ENCODE measurements at places on chromosomes 5 and 9. TPM values are rescaled to one million over a fixed set of nuclear protein-coding genes. Genes with fewer than 3 reads are reported as not detected.

Gene ZDHHC11
- 3.3 TPM for polyA plus RNA-seq

Gene ZFP2
- 4.6 TPM for polyA plus RNA-seq

Gene ERP44
- polyA plus RNA-seq: 26.4 TPM

Gene TTLL11
- not detected for polyA plus RNA-seq

Gene TMEM232
- 6.6 TPM for polyA plus RNA-seq

Gene GABBR2
- 253 TPM for polyA plus RNA-seq

Gene FGF10
- polyA plus RNA-seq: not detected

Gene KIAA0825
- 9.3 TPM for polyA plus RNA-seq

Gene WNT8A
- not detected for polyA plus RNA-seq

Gene IL13
- polyA plus RNA-seq: not detected

Gene BOD1
- polyA plus RNA-seq: 23.2 TPM

Gene ST6GALNAC4
- polyA plus RNA-seq: 1.7 TPM

Gene PROB1
- not detected for polyA plus RNA-seq

Gene FBP2
- not detected for polyA plus RNA-seq

Gene KIF27
- 5.7 TPM for polyA plus RNA-seq

Gene LMX1B
- polyA plus RNA-seq: not detected

Gene CAPSL
- 0.50 TPM for polyA plus RNA-seq

Gene TAL2
- polyA plus RNA-seq: not detected

Gene GKAP1
- 12.4 TPM for polyA plus RNA-seq

Gene IQGAP2
- 0.44 TPM for polyA plus RNA-seq

Gene DMRTA1
- not detected for polyA plus RNA-seq

Gene TMEM171
- 3.5 TPM for polyA plus RNA-seq

Gene FABP6
- 67.3 TPM for polyA plus RNA-seq

Gene SPATA9
- polyA plus RNA-seq: 0.62 TPM

Gene PCDHGA1
- polyA plus RNA-seq: 0.69 TPM

Gene IFNA16
- polyA plus RNA-seq: not detected

Gene HEMGN
- polyA plus RNA-seq: not detected

Gene STC2
- polyA plus RNA-seq: 2.0 TPM
